Muscle of arm (tissue), 14 donors: ENCODE measurements at places on chromosomes 1 and 21.

GRCh38 chr1:30034627-30035521 is 688.5 kb downstream of the MATN1 start:
- DNase-seq = no peak

DNA sequence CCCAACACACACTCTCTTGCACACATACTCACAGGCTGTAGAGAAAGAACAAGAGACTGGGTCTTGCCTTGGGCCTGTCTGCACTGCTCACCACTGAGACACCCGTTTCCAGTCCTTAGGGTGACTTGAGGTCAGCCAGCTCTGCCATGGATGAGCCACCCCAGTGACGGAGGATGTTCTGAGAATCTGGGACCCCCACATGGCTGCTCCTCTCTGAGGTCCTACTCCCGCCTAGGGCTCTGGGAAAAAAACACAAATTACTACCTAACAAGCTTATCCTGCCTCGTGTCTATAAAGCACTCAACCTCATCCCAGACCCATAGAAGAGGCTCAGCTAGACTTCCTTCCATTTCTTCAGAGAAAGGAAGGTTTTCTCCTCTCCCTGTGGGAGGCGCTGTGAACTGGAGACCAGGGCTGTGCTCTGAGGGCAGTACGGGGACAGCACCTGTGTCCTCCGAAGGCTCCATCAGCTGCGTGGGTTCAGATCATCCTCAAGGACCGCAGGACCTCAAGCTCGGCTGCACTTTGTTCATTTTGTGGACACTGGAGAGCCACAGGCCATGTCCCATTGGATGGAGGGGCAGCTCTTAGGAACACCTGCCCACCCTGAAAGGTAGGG is 4.3 kb upstream of the CLEC20A start:
- DNase-seq = no peak

DNA sequence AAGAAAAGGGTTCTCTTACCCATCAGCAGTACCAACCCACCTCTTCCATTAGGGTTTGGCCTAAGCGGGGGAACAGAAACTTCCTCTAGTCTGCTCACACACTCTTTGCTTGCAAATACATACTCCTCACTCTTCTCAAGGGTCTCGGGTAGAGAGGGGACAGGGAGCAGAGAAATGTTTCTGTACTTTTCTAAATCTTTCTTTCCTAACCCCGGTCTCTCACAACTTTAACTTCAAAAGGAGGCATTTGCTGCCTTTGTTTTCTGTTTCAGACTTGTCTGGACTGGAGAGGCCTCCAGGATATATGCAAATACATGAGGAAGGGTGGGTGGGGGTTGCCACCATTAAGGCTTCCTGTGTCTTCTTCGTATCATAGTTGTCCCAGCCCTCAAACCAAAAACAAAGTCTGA is 10.5 kb upstream of the LAX1 start:
- no peak for DNase-seq

DNA sequence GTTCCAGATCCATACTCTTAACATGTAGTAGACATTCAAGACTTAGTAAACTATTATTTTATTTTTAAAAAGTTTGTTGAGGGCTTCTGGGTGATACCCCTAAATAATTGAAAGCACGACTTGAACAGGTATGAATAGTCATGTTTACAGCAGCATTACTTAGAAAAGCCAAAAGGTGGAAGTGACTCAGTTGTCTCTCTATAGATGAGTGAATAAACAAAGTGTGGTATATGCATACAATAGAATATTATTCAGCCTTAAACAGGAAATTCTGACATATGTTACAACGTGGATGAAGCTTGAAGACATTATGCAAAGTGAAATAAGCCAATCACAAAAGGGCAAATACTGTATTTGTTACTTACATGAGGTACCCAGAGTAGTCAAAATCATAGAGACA is 26.5 kb downstream of the TSNAX start:
- no peak for DNase-seq

DNA sequence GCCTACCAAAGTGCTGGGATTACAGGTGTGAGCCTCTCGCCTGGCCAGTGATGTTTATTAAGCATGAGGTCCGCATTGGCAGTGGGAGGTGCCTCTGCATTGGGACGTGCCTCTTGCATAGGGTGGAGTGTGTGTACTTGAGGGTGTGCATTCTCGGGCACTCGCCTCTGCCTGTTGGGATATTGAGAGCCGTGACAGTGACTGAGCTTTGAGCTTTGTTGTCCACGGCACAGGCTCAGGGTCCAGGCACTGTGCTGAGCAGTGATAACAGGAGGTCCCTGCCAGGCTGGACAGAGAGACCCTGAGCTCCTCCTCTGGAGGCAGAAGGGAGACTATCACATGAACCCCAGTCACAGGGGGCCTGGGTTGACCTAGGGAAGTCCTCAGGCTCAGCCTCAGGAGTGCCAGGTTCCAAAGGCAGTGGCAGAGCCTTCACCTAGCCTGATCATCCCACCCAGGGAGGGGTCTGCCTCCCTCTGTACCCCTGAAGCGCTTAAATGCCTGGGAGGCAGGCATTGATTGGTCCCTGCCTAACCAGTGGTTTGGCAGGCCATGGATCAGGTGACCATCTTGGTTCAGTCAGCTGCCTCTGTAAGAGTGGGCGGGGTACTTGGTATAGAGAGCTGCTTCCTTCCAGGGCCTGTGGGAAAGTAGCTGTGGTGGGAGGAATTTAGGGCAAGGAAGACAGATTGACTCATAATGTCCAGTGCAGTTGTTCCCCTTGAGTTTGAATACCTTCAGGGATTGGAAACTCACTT is 213.8 kb upstream of the TMEM51 start:
- DNase-seq = no peak

- no peak for DNase-seq
Measured at GRCh38 chr1:216705676-216706075, 17.6 kb downstream of the ESRRG start.

GRCh38 chr21:35252831-35253230 is 203.7 kb upstream of the RUNX1 start:
- DNase-seq = no peak

DNA sequence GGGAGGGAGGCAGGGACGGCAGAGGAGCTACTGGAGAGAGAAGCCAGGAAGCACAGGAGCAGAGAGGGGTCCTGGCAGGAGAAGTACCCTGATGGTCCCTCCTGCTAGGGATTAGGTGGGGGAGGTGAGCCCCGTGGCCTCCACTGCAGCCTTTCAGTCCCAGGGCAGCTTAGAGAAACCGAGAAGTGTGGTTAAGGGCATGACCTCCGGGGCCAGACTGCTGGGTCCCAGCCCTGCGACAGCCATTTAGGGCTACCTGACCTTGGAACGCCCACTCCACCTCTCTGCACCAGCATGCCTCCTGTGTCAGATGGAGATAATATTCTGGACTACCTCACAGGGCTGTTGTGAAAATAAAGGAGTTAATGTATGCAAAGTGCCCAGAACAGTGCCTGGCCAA is 47.4 kb downstream of the KCNN3 start:
- DNase-seq = no peak

- no peak for DNase-seq
Measured at GRCh38 chr1:161229896-161230295, 4.0 kb downstream of the TOMM40L start.
